Epithelial cell of umbilical artery (primary cell): ENCODE measurements at places on chromosomes 16 and 17. TPM values are rescaled to one million over a fixed set of nuclear protein-coding genes. Genes with fewer than 3 reads are reported as not detected.

Gene ZDHHC1
- 4.0 and 7.8 TPM in 2 replicates for total RNA-seq

Gene MT4
- not detected in 2 replicates for total RNA-seq

Gene HEATR9
- not detected in 2 replicates for total RNA-seq

Gene MPP2
- 0.97 and 1.7 TPM in 2 replicates for total RNA-seq

Gene GPR139
- not detected in 2 replicates for total RNA-seq

Gene KREMEN2
- total RNA-seq: not detected in 2 replicates

Gene CDH5
- total RNA-seq: 373 and 422 TPM in 2 replicates

Gene MRPL10
- total RNA-seq: 15.8 and 25.0 TPM in 2 replicates

Gene UBN1
- 19.3 and 23.7 TPM in 2 replicates for total RNA-seq

Gene AOC3
- under 0.01 and 0.15 TPM in 2 replicates for total RNA-seq

Gene TNFSF12
- total RNA-seq: 3.6 and 6.5 TPM in 2 replicates

Gene ENPP7
- total RNA-seq: not detected in 2 replicates

Gene SLC6A2
- not detected in 2 replicates for total RNA-seq

Gene DLG4
- total RNA-seq: 7.8 and 10.4 TPM in 2 replicates

Gene GDPD1
- total RNA-seq: 5.8 and 14.1 TPM in 2 replicates

Gene TPSG1
- not detected in 2 replicates for total RNA-seq

Gene PLA2G10
- total RNA-seq: not detected in 2 replicates

Gene YPEL2
- 60.1 and 85.0 TPM in 2 replicates for total RNA-seq

Gene RBFOX1
- not detected in 2 replicates for total RNA-seq

Gene MIEF2
- total RNA-seq: 9.0 and 11.4 TPM in 2 replicates

Gene TNP2
- total RNA-seq: not detected in 2 replicates

Gene TMEM256
- 71.3 and 188 TPM in 2 replicates for total RNA-seq

Gene NSF
- total RNA-seq: 38.0 and 45.0 TPM in 2 replicates

Gene ANKRD11
- 35.7 and 71.6 TPM in 2 replicates for total RNA-seq

Gene CHST4
- total RNA-seq: not detected in 2 replicates

Gene KLHL36
- 42.2 and 55.3 TPM in 2 replicates for total RNA-seq

Gene SETD6
- total RNA-seq: 10.0 and 12.3 TPM in 2 replicates

Gene KRT35
- not detected in 2 replicates for total RNA-seq

Gene TOX3
- total RNA-seq: not detected in 2 replicates

Gene PDILT
- not detected in 2 replicates for total RNA-seq

Gene PROCA1
- 0.65 and 1.5 TPM in 2 replicates for total RNA-seq

Gene GAS7
- total RNA-seq: under 0.01 and 0.32 TPM in 2 replicates

Gene MT1E
- 14.1 and 18.5 TPM in 2 replicates for total RNA-seq

Gene ASPA
- total RNA-seq: under 0.01 TPM in 1 of 2 replicates, not detected in the other

Gene ZPBP2
- not detected in 2 replicates for total RNA-seq

Gene LGALS9B
- not detected in 2 replicates for total RNA-seq

Gene UBTF
- total RNA-seq: 35.1 and 45.3 TPM in 2 replicates

Gene CIITA
- 0.15 TPM in 1 of 2 replicates, not detected in the other for total RNA-seq

Gene CD300E
- not detected in 2 replicates for total RNA-seq

Gene GCGR
- total RNA-seq: not detected in 2 replicates

Gene CCL5
- total RNA-seq: 0.15 TPM in 1 of 2 replicates, not detected in the other

Gene ASIC2
- total RNA-seq: under 0.01 TPM in 1 of 2 replicates, not detected in the other

Gene MT1G
- total RNA-seq: not detected in 2 replicates

Gene KCNG4
- not detected in 2 replicates for total RNA-seq

Gene MFSD6L
- not detected in 2 replicates for total RNA-seq

Gene PRKCB
- 1.7 TPM in 1 of 2 replicates, not detected in the other for total RNA-seq

Gene SPATA32
- total RNA-seq: not detected in 2 replicates

Gene KRT36
- total RNA-seq: not detected in 2 replicates

Gene CSH2
- total RNA-seq: not detected in 2 replicates

Gene TLCD3B
- 0.32 TPM in 1 of 2 replicates, not detected in the other for total RNA-seq

Gene OTOA
- total RNA-seq: 0.15 TPM in 1 of 2 replicates, not detected in the other

Gene CDH3
- total RNA-seq: not detected in 2 replicates

Gene ABCA10
- 0.32 and 1.1 TPM in 2 replicates for total RNA-seq

Gene OSBPL7
- 5.8 and 11.1 TPM in 2 replicates for total RNA-seq

Gene GPRC5B
- 24.0 and 28.0 TPM in 2 replicates for total RNA-seq

Gene GP1BA
- not detected in 2 replicates for total RNA-seq

Gene SP6
- total RNA-seq: 0.65 and 1.2 TPM in 2 replicates

Gene KRTAP3-2
- total RNA-seq: not detected in 2 replicates

Gene SPNS2
- total RNA-seq: 17.3 and 19.2 TPM in 2 replicates
